Activated T-cell treated with anti-CD3 and anti-CD28 coated beads for 24 hours (primary cell): ENCODE measurements at places on chromosomes 1 and 21.

- DNase-seq, result no peak
Measured at GRCh38 chr1:224432672-224433040, 1.9 kb downstream of the WDR26 start.

DNA sequence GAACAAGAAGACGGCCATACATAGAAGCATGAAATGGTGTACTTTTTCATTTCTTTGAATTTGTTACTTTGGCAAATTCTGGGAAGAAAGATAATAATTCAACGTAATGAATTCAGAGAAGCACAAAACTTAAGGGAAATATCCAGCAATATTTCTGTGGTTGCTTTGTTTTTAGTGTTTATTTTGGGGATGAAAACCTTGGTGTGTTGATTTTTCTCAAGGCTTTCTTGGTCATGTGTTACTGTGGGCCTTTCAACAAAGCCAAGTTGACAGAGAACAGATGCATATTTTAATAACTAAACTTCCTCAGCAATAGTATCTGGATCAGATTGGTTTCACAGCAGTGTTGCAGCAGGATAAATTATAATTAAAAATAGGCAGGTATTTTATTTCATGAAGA, 273.5 kb downstream of the GPR52 start:
- no peak for DNase-seq

DNA sequence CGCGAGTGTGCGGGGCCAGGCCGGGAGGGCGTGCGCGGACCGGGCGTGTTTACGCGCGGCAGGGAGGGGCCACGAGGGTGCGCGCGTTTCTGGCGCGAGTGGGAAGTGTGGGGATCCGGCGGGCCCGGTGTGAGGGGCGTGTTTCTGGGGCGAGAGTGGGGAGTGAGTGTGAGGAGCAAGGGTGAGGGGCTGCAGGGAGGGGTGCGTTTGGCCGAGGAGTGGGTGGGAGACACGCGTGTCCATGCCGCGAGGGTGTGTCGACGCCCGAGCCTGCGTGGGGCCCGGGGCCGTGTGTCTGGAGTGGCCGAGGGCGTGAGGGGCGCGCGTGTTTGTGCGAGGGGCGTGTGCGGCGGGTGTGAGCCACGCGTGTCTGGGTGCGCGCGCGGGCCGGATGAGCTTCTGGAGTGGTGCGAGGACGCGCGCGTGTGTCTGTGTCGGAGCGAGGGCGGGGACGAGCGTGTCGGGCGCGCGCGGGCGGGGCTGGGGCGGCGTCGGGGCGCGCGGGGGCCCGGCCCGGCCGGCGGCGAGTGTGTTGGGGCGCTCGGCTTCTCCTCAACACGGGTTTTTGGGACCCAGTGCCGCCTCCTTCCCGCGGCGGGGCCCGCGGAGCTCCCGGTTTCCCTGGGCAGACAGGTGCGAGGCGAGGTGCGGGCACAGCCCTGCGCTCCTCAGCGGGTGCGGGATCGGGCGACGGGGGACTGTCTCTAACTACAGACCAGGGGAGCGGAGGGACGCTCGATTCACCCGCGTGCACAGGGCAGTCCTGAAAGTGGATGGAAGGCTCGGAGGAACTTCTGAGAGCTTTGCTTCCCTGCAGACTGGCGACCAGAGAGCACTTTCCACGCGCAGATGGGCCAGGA, 65.8 kb upstream of the VAMP3 start:
- DNase-seq, result no peak

GRCh38 chr1:7538849-7539768, 232.0 kb upstream of the VAMP3 start:
- no peak for DNase-seq

- DNase-seq, result no peak
Measured at GRCh38 chr1:231242516-231243198, 1.6 kb downstream of the GNPAT start.

DNA sequence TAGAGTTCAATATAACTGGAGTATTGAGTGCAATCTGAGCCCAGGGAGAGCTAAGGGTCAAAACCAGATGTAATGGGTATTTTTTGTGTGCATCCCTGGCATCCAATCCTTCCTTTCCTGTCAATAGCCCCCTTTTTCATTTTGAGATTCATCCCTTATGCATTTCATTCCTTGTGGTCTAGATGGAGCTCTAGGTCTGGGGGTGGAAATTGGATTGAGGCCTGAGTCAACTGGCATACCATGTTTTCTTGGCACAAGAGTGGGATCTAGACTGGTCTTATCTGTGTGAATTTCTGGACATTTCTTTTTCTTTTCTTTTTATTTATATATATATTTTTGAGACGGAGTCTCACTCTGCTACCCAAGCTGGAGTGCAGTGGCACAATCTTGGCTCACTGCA, 67.3 kb upstream of the RAB3GAP2 start:
- DNase-seq, result no peak

- no peak for DNase-seq
Measured at GRCh38 chr1:110671361-110671760, 3.4 kb downstream of the KCNA3 start.

DNA sequence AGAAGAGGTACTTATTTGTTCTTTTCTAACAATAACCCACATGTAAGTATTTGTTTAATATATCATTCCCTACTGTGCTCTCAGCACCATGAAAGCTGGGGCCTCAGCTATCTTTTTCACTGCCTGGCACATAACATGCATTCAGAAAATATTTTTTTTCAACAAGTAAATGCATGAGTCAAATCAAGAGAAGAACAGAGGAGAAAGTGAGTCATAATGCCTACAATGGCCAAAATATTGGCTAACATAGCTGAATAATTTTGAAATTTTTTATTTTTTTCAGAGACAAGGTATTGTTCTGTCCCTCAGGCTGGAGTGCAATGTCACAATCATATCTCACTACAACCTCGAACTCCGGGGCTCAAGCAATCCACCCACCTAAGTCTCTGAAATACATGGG, 252.2 kb upstream of the ADAMTS5 start:
- DNase-seq, result no peak

GRCh38 chr1:198424441-198424840, 116.0 kb downstream of the ATP6V1G3 start:
- DNase-seq, result no peak

- DNase-seq, result no peak
Measured at GRCh38 chr1:25832336-25833037, 12.7 kb downstream of the MTFR1L start.

- peak; percentile 66 for DNase-seq
Measured at GRCh38 chr1:167555971-167556714, 2.6 kb upstream of the CREG1 start.

DNA sequence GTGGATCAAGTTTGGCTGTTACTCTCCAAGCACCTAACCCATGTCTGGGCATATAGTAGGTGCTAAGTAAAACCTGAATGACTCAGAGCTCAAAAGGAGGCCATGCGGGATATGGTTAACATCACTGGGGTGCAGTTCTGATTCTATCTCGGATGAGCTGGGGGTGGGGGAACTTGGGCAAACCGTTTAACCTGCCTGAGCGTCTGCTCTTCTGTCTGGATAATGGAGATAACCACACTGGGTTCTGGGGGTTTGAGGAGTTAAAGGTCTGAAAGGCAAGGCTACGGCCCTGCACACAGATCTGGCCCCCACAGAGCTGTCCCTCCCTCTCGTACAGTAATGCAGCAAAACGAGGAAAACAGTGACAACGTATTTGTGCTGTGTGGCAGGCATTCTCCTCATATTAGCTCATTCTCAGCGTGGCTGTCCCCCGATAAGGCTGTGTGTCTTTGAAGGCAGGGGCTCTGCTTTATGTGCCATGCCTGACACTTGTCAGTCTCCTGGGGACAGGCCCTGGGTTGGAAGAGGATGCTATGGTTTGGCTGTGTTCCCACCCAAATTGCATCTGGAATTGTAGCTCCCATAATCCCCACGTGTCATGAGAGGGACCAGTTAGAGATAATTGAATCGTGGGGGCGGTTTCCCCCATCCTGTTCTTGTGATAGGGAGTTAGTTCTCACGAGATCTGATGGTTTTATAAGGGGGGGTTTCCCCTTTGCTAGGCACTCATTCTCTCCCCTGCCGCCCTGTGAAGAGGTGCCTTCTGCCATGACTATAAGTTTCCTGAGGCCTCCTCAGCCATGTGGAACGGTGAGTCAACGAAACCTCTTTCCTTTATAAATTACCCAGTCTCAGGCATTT, 6.8 kb upstream of the ALDH4A1 start:
- DNase-seq, result peak; percentile 36

GRCh38 chr1:53270107-53270506, 31.8 kb upstream of the MAGOH start:
- no peak for DNase-seq

DNA sequence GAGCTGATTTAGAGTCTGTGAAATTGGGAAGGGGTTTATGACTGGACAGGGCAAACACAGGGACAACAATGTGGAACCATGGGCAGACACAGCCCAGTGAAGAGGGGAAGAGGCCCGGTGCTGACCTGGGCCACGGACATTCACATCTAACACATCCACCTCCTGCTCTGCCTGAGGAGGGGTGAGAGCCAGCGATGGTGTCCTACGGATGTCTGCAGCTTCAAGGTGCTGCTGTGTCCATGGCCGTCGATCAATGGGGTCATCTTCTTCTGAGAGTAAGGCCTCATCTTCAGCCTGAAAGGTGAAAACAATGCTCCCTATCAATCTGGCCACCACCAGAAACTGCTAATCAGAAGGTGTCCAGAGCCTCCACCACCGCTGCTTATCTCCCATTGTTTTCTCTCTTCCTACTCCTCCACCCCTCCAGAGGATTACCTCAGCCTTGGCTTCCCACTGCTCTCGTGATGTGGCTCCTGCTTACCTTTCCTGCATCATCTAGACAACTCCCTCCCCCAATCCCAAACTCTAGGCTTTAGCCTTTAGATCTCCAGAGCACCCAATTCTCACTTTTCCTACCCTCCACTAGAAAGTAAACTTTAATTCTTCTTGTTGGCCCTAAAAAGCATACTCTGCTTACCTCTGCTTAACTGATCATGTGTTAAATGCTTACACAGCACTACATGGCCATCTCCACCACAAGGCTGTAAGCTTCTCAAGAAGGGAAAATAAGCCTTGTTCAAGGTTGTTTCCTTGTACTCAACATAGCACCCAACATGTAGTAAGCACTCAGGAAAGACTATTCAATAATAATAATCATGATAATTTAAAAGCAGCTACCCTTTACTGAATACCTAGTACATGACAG, 24.0 kb upstream of the ADAM30 start:
- no peak for DNase-seq

DNA sequence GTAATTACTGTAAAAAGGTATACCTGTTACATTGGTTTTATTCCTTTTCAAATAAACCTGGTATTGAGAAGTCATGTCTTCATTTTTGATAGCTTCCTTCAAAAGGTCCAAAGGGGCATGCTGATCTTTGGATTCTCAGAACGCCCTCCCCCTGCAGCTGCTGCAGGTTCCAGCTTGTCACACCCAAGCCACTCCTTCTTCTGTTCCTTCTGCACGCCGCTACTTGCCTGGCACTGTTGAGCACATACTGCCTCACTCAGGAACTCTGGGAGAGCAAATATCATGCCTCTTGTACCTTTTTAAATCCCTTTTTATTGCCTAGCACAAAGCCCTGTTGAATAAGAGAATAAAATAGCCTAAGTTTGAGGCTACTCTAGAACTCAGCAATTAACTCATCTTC, 136.9 kb downstream of the BARHL2 start:
- no peak for DNase-seq

GRCh38 chr1:224106568-224107281, 7.2 kb upstream of the FBXO28 start:
- no peak for DNase-seq

DNA sequence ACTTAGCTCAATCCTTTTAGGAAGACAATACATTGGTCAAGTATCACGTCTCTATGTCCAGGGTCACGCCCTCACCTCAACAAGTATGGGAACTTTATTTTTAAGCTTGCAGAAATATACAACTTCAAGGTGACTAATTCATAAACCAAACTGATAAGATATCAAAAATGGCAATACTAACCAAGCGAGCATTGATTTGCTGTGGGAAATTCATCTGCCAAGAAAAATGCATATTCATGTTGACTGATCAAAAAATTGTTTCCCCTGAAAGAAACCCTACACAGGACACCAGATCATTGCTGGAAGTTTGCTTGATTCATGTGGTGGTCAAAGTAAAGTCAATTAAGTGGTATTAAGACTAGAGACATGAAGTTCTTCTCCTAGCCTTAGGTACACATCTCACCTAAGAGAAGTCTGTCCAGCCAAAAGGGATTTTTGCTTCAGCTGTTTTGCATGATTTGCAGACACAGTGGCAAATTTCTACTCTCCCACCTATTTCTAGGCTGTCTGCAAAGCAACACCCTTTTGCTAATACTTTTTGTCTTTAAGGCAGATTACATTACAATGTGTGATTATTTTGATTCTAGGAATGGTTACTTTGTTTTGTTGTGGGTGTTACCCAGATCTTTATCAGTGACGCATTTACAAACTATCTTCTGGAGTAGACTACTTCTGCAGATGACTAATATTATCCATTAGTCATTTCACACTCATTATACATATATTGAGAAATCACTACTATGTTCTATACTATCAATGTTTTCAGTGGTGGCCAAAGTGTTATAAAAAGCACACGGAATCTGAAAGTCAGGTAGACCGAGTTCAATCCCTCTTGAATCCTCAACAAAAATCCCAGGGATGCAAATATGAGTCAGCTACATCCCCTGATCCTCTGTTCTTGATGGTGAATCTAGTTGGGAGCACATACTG, 12.4 kb downstream of the SAMSN1 start:
- no peak for DNase-seq

DNA sequence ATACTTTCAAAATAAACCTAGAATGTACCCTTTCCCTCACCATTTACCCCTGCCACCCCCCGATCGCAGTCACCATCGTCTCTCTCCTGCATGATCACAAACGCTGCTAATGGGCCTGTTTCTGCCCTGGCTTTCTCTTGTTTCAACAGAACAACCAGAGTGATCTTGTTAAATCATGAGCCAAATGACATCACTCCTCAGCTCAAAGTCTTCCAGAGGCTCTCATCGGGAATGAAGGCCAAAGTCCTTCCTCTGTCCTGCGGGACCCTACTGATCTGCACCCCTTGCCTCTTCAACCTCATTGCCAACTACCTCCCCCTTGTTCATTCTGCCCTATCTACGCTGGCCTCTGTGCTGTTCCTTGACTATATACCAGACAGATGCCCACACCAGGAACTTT, 39.4 kb upstream of the PTGFRN start:
- DNase-seq, result no peak

DNA sequence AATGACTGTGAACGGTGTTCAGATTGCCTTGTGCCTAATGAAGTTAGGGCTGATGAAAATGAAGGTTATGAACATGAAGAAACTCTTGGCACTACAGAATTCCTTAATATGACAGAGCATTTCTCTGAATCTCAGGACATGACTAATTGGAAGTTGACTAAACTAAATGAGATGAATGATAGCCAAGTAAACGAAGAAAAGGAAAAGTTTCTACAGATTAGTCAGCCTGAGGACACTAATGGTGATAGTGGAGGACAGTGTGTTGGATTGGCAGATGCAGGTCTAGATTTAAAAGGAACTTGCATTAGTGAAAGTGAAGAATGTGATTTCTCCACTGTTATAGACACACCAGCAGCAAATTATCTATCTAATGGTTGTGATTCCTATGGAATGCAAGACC, 96.6 kb downstream of the ZFYVE9 start:
- DNase-seq, result no peak

DNA sequence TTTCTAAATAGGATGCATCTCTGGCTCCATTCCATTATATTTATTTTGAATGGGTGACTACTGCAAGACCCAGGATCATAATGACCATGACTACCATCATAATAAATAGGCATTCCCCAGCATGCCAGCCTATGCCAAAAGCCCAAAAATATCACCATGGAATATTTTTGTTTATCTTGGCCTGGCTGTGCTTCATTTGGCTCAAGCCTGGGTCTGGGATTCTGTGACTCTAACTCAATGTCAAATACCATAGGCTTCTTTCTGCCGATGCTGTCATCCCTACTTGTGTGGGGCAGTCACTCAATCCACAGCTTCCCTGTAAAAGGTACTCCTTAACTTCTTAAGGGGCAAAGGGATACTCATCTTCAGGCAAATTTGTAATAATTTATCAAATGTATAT, 66.6 kb downstream of the DIRAS3 start:
- DNase-seq, result no peak
